NB4 (cell line): ENCODE measurements at places on chromosomes 6 and 20.

DNA sequence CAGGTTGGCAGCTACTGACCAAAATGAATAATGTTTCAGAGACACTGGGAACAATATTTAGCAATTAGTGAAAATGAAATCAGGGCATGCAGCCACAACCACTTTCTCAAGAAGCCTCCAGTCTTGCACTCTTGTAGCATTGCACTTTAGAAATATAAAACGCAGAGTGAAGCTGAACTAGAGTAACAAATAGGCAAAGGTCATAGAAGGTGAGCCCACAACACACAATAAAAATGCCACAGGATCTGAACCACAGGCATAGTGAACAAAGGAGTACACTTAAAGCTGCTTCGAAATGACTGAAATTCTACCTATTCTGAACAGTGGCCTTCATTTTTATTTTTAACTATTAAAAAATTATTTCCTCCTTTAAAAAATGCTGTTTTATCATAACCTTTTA is 25.0 kb downstream of the DDO start:
- DNase-seq = peak; percentile 32

- no peak for DNase-seq
Observed at GRCh38 chr6:56850626-56851025, 104.3 kb upstream of the BEND6 start.

- DNase-seq = no peak
Observed at GRCh38 chr6:30073489-30074235, 1.9 kb downstream of the RNF39 start.

GRCh38 chr6:76681781-76682180 is 609.3 kb upstream of the IMPG1 start:
- no peak for DNase-seq

DNA sequence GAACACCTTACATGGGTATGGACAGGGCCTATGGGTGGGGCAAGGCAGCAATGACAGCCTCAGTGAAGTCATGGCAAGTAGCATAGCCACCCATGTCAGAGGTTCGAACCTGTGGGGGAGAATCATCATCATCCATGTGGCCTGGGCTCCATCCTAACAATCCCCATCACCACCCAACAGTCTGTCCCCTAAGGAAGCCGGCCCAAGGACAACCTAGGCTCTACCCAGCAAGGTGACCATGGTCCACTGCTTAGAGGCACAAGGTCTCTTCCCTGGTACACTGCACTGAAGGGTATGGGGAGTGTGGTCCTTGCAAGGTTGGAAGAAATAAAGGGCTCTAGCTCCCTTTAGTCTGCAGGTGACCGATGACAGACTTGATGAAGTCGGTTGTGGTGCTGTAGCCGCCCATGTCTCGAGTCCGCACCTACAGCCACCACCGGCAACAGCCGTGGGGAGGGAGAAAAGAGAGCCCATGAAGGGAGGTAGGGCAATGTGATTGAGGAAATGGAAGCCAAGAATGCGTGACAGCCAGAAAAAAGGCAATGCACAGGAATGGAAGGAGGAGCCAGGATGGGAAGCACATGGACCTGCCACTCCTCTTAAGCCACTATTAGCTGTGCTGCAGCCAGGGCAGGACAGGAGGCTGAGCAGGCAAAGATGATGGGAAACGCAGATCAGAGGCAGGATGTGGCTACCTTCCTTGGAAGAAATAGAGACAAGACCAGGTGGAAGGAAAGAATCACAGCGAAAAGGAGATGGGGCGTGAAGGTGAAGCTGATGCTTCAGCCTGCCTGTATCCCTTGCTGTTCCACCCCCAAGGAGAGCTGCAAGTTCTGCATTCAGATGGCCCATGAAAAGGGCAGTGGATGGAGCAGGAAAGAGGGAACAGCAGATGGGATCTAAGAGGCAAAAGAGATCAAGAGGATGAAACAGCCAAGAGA is 5.3 kb downstream of the IDH3B start:
- DNase-seq = peak; percentile 66

DNA sequence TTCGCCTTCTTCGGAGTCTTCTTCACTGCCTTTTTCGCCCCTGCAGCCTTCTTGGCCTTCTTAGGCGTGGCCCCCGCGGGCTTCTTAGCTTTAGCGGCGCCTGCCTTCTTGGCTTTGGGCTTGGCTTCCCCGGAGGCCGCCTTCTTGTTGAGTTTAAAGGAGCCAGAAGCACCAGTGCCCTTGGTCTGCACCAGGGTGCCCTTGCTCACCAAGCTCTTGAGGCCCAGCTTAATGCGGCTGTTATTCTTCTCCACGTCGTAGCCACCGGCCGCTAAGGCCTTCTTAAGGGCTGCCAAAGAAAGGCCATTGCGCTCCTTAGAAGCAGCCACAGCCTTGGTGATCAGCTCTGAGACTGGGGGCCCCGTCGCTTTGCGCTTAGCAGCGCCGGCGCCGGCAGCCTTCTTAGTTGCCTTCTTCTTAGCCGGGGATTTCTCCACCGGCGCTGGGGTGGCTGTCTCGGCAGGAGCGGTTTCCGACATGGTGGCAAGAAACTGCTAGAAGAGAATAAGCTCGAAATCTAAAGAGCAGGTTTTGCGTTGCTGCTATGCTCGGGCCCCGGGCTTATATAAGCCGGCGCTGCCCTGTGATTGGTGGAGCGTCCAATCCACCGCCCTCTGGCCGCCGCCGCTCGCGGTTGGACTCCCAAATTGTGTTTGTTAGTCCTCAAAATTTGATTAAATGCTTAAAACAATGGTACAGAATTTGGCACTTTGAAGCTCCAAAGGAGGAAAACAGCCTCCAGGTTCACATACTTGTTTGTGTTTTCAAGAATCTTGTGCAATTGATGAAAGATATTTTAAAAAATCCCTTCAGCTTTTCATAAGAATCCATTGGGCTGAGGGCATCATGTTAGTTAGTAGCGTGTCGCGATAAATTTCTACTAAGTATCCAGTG is 44.9 kb downstream of the OR2B2 start:
- DNase-seq = peak; percentile 97
